ENCODE measurements at places on chromosomes 12 and 14. TPM values are rescaled to one million over a fixed set of nuclear protein-coding genes. Genes with fewer than 3 reads are reported as not detected.

The LMNTD1 gene
- total RNA-seq = not detected

The GPD1 gene
- total RNA-seq = 8.8 TPM

DNA sequence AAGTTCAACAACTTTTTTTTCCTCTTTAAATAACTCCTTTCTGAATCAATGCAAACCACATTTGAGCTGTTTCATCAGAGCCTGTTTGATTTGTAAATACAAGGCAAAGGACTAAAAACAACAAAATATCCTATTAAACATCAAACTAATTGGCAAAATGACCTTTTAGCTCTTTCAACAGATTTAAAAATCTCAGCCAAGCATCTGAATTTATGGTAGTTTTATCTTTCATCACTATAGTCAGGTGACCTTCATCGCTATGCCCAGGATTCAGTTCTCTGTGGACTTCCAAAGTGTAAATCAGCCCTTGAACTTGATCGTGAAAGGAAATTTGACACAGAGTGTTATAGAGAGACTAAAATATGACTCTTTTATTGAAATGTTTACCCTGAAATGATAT is 1554.5 kb upstream of the FLRT2 start:
- no peak for DNase-seq

GRCh38 chr12:26426652-26427051 is 231.3 kb downstream of the SSPN start:
- no peak for DNase-seq

DNA sequence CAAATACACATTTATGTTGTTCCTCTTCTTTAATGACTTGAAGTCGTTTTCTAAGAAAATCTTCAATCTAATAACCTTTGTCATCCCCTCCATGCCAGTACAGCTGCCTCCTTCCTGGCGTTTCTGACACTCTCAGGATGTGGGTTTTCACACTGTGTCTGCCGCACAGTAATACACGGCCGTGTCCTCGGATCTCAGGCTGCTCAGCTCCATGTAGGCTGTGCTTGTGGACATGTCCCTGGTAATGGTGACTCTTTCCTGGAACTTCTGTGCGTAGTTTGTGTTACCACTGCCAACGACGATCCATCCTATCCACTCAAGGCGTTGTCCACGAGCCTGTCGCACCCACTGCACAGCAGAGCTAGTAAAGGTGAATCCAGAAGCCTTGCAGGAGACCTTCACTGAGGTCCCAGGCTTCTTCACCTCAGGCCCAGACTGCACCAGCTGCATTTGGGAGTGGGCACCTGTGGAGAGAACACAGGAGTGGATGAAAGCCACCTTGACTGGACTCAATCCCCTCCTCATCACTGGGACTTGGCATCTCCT is 1095.9 kb downstream of the TMEM121 start:
- DNase-seq = no peak

DNA sequence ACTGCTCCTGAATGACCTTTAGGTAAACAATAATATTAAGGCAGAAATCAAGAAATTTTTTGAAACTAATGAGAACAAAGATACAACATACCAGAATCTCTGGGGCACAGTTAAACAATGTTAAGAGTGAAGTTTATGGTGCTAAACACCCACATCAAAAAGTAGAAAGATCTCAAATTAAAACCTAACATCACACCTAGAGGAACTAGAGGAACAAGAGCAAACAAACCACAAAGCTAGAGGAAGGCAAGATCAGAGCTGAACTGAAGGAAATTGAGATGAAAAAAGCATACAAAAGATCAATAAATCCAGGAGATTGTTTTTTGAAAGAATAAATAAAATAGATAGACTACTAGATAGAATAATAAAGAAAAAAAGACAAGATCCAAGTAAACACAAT is 7.2 kb downstream of the OR8S1 start:
- no peak for DNase-seq
